ENCODE measurements at places on chromosomes 2 and 18.

GRCh38 chr2:190062053-190062452 lies 476 bp downstream of the MSTN start:
- DNase-seq = no peak

- DNase-seq = no peak
Observed at GRCh38 chr18:56815926-56816325, 164.8 kb downstream of the WDR7 start.

DNA sequence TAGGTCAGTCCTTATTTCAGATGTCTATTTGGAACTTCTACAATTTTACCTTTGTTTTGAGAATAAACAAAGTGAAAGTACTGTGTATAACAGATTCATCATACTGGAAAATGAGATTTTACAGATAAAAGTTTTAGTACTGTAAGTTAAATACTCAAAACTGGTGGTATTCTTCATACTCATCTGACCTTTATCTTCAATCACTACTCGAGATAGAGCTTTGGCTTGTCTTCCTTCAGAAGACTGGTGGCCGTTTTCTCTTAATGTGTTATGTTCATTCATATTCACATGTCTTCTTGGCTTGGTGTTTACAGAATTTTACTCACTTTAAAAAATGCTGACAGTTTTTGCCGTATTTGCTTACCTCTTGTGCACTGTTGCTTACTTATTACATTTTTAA lies 2.1 kb downstream of the SPOPL start:
- no peak for DNase-seq

DNA sequence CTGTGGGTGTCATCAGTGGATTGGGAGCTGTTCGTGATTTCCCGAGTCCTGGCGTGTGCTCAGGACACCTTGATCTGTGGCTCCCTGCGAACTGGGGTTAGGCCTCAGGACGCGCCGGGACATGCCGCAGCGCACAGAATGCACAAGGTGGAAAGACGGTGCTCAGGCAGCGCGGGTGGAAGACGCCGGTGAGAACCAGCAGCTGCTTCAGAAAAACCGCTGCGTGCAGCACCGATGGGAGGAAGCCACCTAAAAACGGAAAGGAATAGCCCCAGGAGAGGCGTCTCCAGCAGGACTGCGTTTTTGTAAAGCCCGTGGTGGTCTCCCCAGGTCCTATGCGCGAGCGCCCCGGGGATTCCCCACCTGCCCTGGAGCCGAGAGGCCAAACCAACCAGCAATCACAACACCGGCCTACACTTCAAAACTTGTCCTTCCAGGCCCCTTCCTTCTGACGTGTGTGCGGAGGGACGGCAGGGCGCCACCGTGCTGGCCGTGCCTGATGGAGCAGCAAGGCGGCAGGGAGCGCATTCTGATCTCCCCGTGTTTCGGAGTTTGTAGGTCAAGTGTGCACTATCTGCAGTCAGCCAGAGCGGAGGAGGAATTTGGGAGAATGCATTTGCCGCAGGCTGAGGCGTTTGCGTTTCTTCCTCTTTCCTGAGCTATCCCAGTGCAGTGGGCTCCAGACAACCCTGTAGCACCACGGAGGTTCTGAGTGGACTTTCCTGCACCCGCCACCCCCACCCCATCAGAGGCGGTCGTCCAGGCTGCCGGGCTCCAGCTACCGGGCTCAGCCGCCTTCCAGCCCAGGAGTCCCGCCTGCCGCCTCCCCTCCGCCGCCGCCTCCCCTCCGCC lies 32.2 kb downstream of the RTP5 start:
- DNase-seq = no peak

DNA sequence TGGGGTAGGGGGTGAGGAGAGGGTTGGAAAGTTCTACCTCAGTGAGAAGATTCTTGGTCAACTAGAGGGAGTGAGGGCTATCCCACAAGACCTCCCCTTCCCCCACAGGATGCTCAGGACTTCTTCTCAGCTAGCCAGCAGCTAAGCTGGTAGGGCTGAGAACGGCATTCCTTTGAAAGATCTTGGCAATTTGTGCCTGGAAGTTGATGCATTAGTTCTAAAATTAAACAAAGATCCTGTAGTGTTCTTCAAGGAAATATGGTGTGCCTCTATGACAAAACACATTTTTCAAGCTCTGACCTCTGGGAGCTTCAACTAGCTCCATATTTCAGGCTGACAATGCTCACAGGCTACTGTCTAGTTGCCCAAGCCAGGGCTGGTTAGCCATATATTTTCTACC lies 2.3 kb downstream of the LYPD1 start:
- DNase-seq = no peak

DNA sequence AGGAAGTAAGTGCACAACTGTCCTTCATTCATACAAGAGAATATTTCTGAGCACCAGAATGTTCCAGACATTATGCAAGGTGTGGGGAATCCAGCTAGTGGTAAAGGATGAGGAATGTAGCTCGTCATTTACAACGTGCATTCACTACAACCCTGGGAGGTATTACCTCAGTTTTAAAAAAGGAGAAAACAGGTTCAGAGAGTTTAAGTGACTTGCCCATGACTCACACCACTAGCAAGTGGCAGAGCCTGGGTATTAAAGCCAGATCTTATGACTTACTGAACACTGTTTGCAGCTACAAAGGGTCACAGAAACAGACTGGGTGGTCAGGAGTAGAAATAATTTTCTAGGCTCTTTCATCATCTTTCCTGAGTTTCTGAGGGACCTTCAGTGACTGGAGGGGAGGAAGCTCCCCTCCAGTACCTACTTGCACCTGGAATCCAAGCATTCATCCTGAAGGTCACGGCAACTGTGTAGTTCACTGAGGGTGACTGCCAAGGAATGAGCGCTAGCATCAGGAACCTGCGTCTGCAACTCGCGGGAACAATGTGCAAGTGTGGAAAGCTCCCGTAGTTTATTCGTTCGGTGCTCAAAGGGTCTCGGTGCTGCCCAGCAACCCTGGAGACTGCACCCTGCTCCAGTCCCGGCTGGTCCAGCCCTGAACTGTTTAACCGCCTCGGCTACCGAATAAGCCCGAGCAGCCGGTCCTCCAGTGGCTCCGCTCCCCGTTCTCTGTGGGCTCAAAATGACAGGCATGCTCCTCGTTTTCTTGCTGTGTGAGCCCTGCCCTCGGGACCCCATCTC lies 647 bp downstream of the CCDC121 start:
- DNase-seq = no peak

Data from NCI-H187 treated with DMSO at 0.1 percent for 48 hours (cell line).